ENCODE measurements at places on chromosomes 1 and 21.

DNA sequence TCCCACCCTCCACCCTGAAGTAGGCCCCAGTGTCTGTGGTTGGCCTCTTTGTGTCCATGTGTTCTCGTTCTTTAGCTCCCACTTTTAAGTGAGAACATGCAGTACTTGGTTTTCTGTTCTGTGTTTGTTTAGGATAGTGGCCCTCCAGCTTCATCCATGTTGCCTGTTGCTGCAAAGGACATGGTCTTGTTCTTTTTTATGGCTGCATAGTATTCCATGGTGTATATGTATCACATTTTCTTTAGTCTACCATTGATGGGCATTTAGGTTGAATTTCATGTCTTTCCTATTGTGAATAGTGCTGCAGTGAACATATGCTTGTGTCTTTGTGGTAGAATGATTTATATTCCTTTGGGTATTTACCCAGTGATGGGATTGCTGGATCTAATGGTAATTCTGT lies 6.1 kb downstream of the HIPK1 start:
- DNase-seq, result no peak

DNA sequence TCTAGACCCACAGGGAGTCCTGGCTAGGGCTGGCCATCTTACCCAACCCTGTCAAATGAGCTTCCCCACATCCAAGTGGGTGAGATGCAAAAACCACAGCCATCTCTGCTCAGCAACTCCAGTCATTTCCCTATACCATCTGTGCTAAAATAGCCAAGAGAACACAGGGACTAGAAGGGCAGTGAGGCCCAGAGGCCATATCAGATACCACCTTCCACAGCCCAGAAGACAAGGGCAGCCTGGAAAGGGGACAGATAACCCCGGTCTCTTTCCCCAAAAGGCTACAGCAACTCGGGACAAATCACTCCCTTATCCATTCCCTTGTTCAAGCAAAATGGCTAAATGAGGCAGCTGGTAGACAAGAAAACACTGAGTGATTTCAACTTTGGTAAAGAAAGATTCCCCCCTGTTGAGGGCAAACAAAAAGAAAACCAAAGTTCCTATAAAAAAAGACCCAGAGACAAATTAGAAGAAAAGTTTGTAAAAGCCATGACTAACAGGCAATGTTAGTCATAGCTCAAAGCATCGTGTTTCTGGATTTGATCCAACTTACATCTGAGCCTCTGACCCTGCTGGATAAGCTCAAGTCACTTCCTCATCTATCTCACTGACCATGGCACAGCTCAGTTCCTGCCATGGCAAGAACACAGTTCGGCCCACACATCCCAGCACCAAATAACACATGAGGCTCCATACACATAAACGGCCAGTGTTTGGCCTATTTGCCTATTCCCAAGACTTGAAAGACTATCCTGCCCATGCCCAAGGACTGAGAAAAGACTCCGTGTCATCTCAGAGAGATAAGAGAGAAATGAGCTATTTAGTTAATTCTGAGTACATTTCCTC lies 3.1 kb downstream of the LAMB3 start:
- DNase-seq, result peak; percentile 85

- no peak for DNase-seq
These were observed 6.1 kb downstream of the TNFRSF25 start for GRCh38 chr1:6459850-6460265.

GRCh38 chr1:202164271-202165037 lies 4.1 kb upstream of the PTPN7 start:
- DNase-seq, result peak; percentile 11

- no peak for DNase-seq
These were observed 75.3 kb downstream of the NTMT2 start for GRCh38 chr1:170221031-170221430.

DNA sequence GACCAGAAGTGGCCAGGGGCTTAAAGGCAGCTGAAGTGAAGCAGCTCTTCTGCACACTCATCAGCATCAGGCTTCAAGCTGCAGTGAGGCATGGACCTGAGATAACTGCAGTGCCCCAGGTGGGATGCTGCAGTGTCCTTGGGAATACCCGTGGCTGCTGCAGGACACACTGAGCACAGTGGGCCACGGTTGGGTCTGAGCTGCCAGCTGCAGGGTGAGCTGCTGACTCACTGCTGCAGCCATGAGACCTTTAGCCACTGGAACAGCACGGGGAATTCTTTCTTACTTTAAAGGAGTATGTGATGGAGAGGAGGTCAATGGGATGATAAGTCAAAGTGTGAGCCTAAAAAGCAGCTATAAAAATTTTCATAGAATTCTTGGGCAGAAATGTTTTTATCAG lies 102.1 kb downstream of the XCL2 start:
- no peak for DNase-seq

DNA sequence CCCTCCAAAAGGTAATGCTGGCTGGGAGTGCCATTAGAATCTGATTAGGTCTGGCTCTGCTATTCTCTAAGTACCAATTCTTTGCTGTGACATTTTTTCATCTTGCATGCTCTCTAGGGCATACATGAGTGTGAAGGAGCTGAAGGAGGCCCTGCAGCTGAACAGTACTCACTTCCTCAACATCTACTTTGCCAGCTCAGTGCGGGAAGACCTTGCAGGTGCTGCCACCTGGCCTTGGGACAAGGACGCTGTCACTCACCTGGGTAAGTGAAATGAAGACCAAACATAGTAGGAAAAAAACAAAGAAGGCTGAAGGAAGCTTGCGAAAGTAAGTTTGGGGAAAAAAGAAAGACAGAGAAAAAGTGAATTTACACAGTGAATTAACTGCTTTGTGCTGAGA lies 207.9 kb downstream of the PAPPA2 start:
- DNase-seq, result no peak

GRCh38 chr1:154425172-154425571 lies 20.0 kb downstream of the IL6R start:
- no peak for DNase-seq

- peak; percentile 69 for DNase-seq
These were observed 19.4 kb downstream of the PLEKHO1 start for GRCh38 chr1:150168960-150169601.

All from erythroblast (primary cell).